ENCODE measurements at places on chromosomes 12 and 14.

DNA sequence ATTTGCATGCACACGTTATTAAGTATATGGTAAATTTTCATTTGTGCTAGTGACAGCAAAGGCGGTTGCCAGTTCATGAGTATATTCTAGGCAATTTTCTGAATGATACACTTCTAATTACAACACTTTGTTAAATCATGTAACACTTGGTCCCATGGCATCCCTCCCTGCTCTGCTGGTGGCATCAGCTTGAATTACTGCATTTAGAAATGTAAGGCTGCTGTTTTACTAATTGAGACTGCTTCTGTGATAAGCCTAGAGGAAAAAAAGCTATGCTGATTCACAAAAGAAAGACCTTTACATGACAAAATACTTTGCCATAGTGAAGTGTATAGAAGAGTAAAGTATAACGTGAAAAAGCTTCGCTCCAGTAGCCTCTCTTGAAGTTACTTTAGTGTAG lies 636.1 kb downstream of the KCNH5 start:
- no peak for DNase-seq

DNA sequence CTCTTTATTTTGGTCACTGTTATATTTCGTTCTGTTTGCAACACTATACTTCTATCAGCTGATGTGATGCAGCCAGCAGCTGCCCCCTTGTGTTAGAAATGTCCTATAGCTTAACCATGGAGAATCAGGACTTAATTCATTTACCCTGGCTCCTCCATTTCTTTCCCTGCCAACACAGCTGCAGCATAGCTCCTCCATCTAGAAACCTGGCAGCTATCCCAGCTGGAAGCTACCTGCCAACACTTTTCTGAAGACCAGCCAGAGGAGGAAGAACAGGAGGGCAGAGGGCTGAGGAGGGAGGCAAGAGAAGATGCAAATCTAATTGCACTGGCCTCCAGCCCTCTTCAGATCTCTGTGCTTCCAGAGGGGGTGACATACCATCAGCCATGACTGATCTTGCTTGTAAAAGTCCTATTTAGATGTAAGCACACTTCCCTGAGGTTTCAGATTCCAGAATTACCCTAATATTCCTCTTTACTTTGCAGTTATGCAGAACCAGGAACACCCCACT lies 156.8 kb upstream of the TMEM260 start:
- DNase-seq: no peak

DNA sequence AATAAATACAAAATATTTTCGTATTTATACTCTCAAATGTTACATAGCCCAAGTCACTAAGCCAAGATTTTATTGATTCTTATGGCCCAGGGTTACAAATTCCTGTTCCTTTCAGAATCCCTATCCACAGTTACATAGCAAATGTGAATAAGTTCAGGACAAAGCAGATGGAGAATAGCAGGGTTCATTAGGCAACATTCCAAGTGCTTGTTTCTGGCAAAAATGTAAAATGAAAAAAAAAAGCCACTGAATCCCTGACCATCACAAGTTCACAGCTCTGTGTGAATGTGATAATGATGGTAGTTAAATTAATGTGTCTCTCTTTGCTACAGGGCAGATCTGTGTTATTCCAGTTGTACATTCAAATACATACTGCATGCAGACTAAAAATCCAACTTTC lies 74.6 kb downstream of the KCNC2 start:
- DNase-seq: no peak

DNA sequence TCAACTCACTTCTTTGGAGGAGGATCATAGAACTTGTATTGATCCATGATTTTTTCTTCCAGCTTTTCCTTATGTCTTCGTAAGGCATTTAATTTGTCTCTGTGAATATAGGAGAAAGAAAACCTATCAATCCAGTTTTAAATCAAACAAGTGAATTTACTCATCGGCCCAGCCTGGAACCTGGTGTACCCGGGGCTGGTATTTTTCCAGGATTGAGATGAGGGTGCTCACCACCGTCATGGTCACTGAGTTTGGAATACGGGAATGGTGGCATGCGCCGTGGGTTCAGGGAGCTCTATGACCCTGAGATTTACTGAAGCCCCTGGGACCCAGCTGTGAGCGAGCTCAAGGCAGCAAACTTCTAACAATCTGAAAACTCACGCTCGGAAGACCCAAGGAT lies 46.5 kb upstream of the GPR68 start:
- DNase-seq: no peak

- no peak for DNase-seq
Observed at GRCh38 chr14:64681796-64682710, 22.2 kb upstream of the PLEKHG3 start.

DNA sequence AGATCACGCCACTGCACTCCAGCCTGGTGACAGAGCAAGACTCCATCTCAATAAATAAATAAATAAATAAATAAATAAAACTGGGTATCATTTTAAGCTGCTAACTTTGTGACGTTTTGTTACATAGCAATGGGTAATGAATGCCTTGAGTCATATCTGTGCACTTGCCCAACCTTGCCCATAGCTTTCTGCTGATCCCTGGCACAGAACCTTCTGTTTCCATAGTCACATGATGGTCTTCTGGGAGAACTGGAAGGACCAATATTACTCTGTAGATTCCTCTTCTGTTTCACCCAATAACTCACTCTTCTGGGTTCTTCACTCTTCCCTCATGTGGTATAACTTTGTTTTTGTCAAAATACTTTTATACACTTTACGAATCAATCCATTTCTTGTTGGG lies 140.8 kb downstream of the SCARB1 start:
- DNase-seq: no peak

GRCh38 chr12:18402872-18403611 lies 141.7 kb downstream of the PIK3C2G start:
- no peak for DNase-seq

GRCh38 chr14:45650754-45651153 lies 397.8 kb upstream of the MIS18BP1 start:
- no peak for DNase-seq

DNA sequence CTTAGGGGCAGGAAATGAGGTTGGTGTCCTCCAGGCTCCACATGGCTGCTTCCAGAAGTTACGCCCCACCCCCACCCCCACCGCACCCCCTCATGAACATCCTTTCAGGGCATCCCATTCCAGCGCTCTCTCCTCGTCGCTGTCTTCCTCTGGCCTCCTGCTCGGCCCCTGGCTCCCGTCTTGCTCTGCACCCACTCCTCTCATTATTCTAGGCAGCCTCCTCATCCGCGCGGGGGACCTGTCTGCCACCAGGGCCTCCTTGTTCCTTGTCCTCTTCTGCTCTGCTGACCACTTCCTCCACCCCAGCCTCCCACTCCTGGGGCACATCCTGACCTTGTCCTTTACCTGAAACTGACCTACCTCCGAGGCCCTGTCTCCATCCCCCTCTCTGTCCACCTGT lies 29.8 kb upstream of the PLEKHG6 start:
- DNase-seq: no peak

DNA sequence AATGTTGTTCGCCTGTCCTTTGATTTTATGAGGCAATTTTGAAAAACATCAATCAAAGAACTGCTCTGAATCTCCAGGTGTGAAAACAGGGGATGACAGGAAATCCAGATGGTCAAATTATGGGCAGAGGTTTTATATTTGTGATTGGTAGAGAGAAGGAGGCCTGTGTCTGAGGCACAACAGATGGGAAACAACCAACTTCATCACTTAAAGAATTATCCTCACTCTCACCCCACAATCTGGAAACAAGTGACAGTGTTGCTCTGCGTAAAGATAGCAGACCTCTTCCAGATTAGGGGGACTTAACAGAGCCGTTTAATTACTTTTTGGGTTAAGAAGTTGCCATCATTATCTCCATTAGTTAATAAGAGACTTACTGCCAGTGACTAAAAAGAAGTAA lies 64.1 kb upstream of the EGLN3 start:
- DNase-seq: no peak

GRCh38 chr12:118402251-118402650 lies 25.9 kb downstream of the SUDS3 start:
- no peak for DNase-seq

DNA sequence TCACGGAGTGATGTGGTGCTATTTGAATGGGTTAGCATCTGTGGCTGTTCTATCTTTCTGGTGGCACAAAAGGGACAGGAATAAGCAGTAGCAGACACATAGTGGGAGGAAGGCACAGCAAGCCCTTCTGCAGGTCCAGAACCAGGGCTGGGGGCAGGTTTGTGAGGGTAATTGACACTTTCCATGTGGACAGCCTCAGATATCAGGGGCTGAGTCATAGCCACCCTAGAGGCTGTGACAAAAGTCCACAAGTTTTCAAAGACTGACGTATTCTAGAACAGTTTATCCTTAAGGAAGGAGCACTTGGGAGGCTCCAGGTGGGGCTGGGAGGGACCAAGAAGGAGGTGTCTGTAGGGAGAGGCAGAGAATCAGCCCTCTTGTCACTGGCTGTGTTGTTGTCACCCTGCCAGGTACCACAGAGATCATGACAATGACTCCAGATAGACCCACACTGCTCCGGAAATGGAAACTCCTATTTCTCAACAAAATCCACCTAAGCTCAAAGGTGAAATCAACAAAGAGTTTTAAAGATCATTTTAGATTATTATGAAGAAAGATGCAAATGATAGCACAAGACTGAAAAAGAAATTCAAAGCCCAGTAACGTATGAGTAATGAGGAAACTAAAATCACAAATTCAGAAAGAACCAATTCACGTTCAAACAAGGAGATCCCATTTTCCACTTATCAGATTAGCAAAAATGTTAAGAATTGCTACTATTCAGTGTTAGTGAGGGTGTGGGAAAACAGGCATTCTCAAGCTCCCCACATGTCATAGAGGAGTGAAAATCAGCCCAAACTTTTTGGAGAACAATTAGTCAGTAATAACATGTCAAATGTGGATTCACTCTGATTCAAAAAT lies 48.3 kb downstream of the NFKBIA start:
- DNase-seq: no peak

DNA sequence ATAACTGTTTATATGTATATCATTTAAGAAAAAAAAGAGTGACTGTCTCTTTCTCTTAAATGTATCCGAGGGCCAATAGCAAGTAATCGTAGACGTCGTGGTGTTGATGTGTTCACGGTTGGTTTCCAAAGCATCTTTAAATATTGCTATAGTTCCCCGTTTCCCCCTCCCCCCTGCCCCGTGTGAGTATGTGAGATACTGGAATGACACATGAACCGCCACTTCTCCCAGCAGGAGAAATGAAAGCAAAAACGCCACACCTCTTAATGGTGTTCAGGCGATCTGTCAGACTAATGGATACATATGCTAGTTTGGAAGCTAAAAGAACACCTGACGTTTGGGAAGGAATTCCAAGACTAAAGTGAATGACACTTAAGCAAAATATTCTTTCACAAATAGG lies 258.3 kb downstream of the FOXN3 start:
- DNase-seq: no peak

DNA sequence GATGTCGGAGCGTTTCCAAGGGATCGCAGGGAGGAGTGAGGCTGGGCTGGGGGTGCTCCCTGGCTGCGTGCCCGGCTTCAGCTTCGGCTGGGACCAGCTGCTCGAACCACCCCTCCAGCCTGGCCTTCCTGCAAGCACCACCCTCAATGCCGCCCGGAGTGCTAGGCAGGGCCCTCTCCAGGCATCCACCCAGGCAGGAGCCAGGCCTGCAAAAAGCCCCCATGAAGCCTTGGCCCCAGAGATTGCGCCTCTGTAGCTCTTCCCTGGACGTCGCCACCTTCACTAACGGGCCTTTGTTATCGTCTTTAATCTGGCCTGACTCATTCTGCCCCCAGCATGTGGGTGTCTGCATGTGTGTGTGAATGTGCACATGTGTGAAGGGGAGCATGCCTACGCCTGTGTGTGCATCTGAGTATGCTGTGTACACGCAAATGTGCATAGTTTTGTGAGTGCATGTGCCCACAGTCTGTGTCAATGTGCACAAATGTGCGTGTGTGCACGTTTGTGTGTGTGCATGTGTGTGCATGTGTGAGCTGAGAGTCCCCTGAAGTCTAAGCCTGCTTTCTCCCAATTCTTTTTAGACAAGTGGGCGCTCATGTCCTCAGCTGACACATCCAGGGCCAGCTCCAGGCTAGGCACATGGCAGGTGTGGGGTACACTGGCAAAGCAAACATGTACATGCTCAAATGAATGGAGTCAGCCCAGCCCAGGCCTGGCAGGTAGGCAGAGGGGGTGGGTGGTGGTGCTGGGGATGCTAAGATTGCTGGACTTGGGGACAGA lies 195.4 kb upstream of the C14orf180 start:
- DNase-seq: no peak

DNA sequence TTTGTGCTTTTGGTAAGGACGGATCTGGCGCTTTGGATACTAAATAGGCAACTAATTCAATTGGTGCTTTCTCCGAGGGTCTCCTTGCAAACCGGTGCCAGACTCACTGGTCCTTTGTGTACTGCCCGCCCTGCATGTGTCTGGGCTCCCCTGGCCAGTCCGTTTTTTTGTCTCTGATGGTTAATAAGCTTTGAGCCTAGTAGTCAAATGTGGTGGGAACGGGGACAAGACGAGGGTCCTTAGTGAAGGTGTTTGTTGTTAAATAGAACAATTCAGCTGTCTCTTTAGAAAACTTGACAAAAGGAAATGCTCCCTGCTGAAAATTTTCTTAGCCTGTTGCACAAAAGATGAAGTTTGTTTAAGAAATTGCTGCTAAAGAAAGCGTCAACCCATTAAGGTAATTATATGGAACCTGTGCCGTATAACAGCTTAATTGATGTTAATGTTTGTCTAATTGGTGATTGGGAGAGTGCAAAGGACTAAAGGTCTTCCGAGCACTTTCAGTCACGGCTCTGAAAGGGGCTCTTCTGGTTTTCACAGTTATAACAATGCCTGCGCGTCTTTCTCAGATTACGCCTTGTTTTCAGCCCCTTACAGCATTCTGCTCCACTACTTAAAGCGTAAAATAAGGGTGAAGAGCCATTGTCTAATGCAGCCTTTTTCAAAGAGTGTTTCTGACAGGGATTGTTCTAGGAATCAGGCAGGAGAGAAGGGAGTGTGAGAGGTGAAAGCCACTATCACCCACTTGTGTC lies 537.4 kb downstream of the PRKD1 start:
- no peak for DNase-seq

- no peak for DNase-seq
Observed at GRCh38 chr12:96986883-96987523, 79.9 kb downstream of the NEDD1 start.

DNA sequence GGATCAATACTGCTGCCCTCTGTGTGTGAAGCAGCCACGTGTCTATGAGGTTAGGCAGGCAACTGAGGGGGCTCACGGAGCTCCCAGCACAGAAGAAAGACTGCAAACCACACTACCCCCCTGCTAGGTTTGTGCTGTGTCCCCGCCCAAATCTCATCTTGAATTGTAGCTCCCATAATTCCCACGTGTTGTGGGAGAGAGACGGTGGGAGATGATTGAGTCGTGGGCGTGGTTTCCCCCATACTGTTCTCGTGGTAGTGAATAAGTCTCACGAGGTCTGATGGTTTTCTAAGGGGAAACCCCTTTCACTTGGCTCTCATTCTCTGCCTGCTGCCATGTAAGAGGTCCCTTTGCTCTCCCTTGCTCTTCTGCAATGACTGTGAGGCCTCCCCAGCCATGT lies 68.6 kb downstream of the ACTN1 start:
- DNase-seq: no peak

Measured in stimulated activated CD8-positive, alpha-beta memory T cell treated with anti-CD3 and anti-CD28 coated beads, Interleukin-4, amount 100 ng/mL, for 1 hour (primary cell).